ENCODE measurements at places on chromosomes 13 and 19.

GRCh38 chr13:41200126-41200525, 5.8 kb upstream of the KBTBD7 start:
- DNase-seq, result no peak

DNA sequence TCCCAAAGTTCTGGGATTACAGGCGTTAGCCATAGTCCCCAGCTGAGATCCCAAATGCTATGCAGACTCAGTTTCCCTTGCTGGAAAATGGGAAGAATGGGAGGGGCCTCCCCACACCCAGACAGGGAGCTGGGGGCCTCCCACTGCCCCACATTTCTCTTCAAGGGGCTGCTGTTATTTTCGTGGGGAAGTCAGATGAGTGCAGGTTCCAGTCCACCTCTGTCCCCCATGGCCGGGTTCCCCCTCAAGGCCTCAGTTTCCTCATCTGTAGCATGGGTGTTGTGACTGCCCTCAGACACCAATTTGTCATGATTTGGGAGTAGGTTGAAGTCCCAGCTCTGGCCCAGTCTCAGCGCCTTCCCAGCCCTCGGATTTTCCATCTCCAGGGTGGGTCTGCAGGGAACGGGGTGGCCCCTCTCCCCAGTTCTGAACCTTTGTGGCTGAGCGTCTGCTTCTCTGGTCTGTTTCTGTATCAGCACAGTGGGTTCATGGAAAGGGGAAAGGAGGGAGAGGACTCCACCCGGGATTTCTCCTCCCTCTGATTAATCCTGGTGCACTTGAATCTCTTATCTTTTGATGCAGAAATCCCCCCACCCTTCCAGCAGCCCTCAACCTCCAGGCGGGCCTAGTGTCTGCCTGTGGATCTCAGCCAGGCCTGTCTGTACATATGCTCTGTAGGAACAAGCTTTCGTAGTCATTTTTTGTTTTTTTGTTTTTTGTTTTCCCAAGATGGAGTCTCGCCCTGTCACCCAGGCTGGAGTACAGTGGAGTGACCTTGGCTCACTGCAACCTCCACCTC, 12.2 kb downstream of the NFIC start:
- DNase-seq, result no peak

GRCh38 chr13:94261163-94261562, 218.3 kb downstream of the DCT start:
- DNase-seq, result no peak

DNA sequence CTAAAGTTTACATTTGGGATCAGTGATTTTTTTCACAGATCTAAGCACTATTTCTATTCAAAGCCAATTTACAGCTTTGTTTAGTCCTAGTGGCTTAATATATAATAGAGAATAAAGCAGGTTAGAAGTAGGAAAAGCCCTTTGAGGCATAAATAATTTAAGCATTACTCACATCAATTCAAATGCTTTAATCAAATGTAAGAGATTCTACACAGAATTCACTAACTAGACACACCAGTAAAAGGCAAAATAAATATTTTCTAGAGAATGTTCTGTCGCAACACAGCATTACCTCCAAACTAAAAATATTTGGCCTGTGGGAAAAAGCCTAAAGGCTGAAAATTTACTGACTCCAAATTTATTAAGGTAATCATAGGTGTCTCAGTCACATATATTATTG, 31.3 kb downstream of the KCTD12 start:
- DNase-seq, result no peak

DNA sequence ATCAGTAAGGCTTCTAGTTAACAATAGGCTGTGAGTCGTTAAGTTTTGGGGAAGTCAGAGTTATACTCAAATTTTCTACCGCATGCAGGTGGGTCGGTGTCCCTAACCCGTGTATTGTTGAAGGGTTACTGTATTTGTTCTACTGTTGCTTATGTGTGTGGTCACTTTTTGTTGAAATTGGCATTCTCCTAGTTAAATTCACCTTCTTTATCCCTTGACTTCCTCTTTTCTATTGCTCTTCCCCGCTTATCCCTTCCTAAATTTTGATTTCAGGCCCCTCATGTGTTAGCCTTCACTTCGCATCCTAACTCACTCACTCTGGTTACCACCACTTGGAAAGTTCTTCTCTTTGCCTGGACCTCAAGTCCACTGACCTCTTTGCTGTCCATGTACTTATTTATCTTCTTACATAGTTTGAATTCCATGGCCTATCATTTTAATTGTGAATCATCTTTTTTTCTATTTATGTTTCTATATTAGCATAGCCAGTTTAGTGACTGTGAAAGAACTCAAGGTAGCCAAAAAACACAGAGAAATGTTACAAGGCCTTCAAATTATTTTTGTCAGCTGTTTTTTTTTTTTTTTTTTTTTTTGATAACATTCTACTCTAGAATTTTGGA, 52.9 kb downstream of the NDFIP2 start:
- DNase-seq, result no peak

- no peak for DNase-seq
These were observed 27.5 kb downstream of the DPRX start for GRCh38 chr19:53659292-53659691.

- DNase-seq, result no peak
These were observed 1482.8 kb downstream of the OLFM4 start for GRCh38 chr13:54511366-54511765.

DNA sequence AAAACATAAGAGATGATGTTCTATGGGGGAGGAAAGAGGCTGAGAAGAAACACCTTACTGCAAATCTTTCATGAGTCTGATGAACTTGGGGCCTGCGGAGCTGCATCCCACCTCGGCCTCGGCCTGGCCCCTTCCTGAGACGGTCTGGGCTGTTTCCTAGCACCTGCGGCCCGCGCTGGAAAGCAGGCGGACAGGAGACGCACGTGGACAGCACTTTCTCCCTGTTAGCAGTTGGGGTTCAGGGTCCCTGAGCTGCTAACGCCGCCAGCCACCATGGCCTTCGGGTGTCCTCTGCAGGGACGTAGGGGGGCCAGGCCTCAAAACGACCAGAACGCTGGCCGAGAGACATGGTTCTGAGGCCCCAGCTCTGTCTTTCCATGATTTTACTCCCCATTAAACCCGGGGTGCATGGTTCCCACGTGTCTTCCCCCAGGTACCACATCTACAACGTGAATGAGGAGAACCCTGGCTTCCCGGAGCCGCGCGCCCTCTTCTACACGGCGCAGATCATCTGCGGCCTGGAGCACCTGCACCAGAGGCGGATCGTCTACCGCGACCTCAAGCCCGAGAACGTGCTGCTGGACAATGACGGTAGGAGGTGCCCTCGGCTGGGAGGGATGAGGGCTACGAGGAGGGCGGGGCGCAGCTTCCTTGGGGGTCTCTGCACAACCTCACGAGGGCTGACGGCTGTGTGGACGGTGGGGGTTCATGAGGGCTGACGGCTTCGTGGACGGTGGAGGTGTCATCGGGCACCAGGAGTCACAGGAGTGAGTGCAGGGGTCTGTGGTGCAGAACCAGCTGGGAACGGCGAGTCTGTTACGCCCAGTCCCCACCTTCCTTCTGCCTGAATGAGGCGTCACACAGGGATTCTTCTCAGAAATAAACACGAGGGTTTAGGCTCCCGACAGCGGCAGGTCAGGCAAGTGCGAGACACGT, 4.3 kb downstream of the GRK1 start:
- DNase-seq, result no peak

All from NCI-H2081 treated with DMSO at 0.1 percent for 48 hours (cell line).